ENCODE measurements at places on chromosomes 12 and 14. TPM values are rescaled to one million over a fixed set of nuclear protein-coding genes. Genes with fewer than 3 reads are reported as not detected.

DNA sequence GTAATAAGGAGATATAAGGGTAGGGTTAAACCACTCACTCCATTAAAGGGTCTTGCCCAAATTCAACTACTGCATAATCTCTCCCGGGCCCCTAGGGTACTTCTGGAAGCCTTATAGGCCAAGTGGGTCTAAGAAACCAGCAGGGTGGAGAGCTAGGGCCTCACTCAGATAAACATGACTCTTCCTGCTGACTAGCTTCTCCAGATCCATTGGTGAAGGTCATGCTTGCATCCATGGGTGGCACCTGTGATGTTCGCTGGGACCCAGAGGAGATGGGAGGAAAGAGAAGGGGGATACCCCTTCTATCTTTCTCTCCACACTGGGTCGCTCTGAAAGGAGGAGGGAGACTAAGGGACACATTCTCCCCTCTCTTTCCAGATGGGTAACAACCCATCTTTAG is 36.1 kb upstream of the HIGD1C start:
- DNase-seq: no peak

The TAS2R7 gene
- total RNA-seq: not detected

The BEGAIN gene
- total RNA-seq: 0.56 TPM

DNA sequence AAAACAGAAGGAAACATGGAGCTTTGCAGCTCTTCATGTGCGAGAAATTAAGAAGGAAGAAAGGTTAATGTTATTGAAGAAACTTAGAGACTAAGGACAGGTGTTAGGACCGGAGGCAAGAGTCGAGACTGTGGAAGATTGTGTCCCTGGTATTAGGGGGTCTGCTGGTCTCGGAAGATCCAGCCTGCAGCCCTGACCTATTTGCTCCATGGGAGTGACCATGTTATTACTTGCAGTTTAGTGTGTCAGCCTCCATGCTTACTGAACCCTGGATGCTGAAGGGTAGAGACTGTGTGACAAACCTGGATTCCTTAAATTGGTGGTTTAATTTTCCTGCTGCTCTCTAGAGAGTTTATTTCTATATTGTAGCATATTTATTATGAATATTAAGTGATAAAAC is 580.6 kb downstream of the NOVA1 start:
- DNase-seq: no peak

The RAD9B gene
- 0.23 TPM for total RNA-seq

DNA sequence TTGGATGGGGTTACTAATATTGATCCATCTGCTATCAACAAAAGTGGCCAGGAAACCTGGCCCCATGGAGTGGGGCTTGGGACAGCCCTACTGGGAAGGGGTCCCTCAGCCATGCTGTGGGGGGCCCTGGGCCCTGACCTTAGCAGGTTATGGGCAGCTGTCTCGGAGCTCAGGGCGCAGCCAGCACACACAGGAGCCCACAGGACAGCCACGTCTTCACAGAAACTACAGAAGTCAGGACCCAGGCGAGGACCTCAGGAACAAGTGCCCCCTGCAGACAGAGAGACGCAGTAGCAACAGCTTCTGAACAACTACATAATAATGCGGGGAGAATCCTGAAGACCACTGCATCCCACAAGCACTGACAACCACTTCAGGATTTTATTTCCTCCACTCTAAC is 11.9 kb upstream of the FKBP11 start:
- no peak for DNase-seq

The ANO4 gene
- 2.6 TPM for total RNA-seq

The KCNC2 gene
- 0.07 TPM for total RNA-seq
